ENCODE measurements at places on chromosomes 7 and 10.

DNA sequence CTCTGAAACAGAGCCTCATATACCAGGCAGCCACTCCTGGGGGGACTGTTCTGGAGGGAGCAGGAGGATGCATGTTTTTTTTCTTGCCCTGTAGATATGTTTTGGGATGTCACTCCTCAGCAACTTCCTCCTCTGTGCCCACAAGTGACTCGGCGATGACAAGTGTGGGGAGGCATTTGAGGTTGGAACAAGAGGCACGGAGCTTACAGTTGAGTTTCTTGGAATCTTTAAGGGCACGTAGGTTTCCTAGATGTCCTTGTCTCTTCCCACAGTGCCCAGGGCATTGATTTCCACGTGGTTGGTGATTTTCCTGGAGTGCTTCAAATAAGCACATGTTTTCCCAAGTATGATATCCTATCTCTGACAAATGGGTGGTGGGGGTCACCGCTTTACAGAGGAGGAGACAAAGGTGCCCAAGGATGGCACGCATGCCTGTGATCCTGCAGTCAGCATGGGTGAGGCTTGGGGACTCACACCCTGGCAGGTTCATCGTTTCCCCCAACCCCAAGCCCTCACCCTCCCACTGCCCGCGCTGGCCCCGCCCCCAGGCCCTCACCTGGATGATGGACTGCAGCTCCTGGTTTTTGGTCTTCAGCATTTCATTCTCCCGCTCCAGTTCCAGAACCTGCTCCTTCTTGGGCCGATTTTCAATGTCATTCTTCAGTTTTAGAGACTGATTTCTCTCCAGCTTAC is 95.2 kb upstream of the GNA12 start:
- DNase-seq = no peak

DNA sequence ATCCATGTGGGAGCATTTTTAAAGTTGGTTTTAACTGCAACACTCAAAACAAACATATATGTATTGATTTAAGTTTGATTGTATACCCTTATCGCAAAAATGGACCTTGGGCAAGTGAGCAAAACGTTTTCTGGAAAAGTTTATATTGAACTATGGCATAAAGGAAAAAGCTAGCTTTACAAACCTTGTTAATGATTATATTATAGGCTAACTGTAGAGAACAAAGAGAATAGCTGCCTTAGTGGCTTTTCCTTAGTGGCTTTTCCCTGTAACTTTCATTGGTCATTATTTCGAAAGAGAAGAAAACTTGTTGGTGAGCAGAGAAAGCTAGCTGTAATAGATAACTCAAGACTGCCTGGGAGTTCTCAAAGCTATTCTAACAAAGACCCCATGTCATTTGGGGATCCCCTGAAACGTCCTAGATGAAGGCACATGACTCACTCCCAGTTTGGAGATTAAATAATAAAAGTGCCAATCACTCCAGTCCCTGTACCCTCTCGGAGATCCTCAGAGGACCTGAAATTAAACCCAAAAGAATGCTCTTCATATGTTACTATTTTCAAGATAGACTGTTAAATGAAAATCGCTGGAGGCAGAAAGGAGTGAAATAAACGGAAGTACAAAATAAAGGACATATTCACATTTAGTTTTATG is 92.1 kb downstream of the SRI start:
- no peak for DNase-seq

DNA sequence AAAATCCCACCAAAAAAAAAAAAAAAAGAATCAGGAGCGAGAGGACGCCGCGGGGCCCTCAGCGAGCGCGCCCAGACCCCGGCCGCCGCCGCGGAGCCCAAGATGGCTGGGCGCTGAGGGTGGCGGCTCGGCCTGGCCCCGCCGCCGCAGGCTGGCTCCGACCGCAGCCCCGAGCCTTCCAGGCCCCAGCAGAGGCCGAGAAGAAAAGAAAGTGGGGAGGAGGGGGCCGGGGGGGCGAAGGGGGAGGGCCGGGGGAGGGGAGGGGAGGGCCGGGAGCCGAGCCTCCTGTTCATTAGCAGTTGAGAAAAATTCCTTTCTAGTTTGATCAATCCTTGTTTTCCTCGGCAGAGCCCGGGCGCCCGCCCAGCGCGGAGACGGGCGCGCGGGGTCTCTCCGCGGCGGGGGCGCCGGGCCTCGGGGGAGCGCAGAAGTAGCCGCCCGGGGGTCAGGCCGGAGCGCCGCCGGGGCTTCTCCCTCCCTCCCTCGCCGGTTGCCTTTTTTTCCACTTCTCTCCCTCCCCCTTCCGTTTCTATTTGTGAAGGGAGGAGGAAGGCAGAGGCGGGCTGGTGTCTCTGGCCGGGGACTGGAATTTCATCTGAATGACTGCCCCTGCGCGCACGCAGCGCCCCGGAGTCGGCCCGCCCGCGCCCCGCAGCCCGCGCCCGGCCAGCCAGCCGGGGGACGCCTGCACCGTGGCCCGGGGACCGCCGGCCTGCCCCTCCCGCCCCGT is 778 bp upstream of the TRIM8 start:
- peak; percentile 45 for DNase-seq

DNA sequence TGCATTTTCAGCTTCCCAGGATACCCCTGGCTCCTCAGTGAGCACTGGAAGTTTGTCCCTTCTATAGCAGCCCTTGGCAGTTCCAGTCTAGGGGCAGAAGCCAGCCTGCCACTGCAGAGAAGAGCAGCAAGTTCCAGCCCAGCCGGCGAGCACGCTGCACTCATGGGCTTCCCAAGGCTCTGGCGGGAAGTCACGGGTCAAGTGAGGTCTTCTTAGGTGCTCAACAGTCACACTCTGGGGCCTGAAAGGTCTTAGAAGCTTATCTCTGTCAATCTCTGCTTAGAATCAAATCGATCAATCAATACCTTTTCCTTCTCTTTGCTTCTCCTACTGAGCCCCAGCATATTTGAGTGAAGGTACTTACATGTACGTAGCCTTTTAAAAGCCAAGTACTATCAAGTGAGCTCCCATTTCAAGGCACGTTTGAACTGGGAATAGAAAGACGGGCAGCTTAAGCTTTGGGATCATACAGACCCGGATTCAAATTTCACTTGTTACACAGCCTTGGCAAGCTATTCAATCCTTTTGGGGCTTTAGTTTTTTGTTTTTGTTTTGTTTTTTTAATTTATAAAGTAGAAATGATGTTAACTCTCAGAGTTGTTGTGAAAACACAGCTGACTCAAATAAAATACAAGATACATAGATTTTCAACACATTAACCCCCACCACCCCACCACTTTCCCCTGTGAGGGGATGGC is 152.6 kb upstream of the KLF14 start:
- no peak for DNase-seq

DNA sequence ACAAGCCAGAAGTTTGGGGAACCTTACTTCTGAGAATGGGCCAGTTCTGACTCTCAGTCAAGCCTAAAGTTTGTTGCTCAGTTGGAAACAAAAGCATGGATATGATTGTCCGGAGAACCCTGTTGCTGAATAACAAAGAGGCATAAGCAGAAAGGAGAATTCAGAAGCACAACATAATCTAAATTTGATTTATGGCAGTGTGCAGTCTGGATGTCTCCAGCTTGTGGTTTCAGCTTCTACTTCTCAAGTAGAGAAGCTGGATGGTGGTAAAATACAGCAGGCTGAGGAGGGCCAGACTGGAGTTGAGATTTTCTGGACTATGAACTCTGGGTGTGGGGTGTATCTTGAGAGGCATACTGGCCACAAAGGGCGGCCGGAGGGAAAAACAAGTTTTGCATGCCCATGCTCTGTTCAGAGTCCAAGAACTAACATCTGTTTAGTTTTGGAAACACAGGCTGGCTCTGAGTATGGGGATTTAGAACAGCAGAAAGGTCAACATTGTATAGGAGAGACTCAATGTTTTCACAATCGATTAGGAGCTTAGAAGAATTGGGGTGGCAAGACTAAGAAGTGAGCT is 592.9 kb downstream of the CNTNAP2 start:
- DNase-seq = no peak

DNA sequence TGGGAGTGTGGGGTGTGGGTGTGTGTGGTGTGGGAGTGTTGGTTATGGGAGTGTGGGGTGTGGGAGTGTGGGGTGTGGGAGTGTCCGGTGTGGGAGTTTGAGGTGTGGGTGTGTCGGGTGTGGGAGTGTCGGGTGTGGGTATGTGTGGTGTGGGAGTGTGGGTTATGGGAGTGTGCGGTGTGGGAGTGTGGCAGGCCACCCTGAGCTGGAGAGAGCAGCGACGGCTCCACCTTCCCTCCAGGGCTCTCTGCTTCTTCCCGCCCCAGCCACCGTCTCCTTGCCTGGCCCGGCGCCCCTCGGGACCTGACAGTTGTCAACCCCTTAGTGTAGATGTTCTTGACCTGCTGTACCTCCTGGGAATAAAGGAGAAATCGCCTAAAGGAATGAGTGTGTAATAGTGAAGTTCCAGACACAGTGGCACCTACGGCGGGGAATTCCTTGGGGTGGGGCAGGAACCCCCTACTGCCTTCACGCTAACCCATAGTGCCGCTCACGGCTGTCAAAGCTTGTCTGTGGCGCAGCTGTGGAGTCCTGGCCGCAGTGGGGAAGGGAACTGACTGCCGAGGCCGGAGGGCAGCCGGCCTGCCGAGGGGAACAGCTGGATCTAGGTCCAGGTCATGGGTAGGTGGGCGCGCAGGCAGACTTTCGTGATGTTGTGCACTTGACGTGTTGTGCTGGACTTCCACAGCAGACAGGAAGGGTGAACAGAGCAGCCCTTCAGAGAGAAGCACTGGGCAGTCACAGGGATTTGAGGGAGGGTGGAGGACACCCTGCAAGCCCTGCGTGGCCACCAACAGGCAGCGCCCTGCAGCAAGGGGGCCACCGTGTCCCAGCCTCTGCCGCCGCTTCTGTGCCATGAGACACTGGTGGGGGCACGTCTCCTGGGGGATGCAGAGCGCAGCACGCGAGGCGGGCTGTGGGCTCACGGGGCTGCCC is 49.0 kb upstream of the EN2 start:
- DNase-seq = no peak

GRCh38 chr10:35000936-35001335 is 89.2 kb downstream of the CUL2 start:
- DNase-seq = no peak

- no peak for DNase-seq
Measured at GRCh38 chr7:159094919-159095915, 49.5 kb downstream of the VIPR2 start.

DNA sequence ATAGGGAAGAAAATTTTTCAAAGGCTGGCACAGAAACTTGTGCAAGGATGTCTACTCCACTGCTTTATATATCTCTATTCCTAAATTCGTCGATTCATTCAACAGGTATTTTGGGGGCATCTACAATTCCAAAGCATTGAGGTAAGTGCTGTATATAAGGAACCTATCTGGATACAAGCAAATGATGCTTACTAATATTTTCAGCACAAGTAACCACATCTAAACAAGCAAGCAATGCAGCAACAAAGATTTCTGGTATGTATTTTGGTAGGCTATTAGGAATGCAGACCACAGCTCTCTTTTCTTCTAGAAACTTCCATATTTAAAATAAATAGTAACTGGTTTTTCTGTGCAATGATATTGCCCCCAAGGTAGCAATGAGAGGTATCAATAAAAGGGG is 183.9 kb downstream of the SGMS1 start:
- no peak for DNase-seq

DNA sequence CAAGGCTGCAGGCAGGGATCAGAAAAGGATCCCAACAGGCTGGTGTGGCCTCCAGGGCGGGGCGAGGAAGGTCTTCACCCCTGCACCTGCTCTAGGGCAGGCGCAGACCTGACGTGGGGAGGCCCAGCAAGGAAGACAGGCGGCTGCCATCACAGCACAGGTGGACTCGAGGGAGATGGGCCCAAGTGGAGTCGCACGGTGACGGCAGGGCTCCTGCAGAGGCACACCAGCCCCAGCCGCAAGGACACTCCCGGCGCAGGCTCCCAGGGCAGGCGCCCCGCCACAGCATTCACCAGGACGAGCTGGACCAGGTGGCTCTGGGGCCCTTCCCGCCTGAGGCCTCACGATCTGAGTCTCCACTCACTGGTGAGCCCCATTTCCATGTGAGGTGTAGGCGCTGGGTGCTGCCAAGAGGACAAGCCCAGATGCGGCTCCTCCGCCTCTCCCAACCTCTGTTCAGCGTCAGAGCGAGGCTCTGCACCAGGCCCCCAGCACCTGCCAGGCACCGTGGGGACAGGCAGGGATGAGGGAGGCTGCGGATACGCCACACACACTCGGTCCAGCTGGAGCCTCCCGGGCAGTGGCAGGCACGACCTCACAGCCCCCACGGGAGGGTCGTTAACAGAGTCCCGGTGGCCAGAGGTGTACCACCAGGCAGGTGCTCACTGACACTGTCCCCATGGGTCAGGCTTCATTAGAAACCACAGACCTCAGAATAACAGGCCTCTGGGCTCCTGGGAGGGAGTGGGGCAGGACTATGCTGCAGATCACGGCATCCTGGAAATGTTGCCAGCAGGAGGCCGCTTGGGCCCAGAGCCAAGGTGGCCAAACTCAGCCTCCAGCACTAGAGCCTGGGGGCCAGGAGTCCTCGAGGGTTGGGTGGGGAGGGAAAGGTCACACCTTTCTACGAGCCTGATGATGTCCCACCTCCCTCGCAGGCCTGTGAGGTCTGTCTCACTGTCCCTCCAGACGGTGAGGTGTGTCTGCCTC is 111.6 kb downstream of the MAD1L1 start:
- DNase-seq = no peak

GRCh38 chr10:120948889-120949608 is 97.9 kb downstream of the WDR11 start:
- peak; percentile 64 for DNase-seq

DNA sequence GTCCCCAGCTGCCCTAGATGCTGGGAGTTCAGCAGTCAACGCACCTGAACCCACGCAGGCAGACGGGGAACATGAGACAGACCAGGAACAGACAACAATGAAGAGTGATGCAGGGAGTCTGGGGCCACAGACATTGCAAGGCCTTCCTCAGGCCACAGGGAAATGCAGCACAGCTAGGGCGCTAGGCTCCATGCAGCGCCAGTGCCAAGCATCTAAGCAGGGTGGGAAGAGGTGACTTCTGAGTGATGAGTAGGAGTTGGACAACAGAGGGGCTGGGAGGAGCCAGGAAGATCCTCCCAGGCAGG is 7.7 kb upstream of the RET start:
- DNase-seq = no peak

DNA sequence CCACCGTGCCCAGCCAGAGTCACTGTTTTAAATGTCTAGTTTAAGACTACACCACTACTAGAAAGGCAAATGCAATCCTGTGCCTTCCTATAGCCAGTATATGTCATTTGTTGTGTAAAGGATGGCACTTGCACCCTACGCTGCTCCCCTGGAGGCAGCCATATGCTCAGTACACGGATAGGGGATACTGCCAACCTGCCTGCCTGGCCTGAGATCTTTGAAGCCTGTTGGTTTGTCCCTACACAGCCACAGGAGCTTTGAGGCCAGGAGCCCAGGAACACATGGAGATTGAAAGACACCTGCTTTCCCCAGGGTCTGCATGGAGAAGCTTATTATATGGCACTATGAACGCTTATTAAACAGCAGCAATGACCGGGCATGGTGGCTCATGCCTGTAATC is 2.3 kb upstream of the SCRN1 start:
- no peak for DNase-seq

DNA sequence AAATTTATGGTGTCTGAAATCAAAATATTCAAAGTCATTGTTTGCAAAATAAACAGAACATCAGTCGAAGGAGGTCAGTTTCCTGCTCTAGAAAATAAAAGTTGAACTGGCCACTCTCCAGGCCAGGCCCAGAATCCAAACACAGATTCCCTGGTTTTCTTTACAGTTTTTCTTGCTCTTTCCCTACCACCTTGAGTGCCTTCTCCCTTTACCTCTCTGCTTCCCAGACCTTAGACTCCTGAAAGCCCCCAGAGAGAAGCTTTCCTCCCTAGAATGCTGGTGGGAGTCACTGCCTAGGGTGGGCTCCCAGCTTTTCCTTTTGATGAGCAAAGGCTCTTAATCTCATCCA is 6.1 kb downstream of the DNTT start:
- DNase-seq = no peak
